Right lung (tissue), 10 donors: ENCODE measurements at places on chromosomes 3 and 15. TPM values are rescaled to one million over a fixed set of nuclear protein-coding genes. Genes with fewer than 3 reads are reported as not detected.

The RTP1 gene
- not detected for polyA plus RNA-seq

The ZFYVE19 gene
- polyA plus RNA-seq, result 26.2 TPM

The CPLX3 gene
- not detected for polyA plus RNA-seq

The AGBL1 gene
- polyA plus RNA-seq, result 0.07 TPM

The CELSR3 gene
- polyA plus RNA-seq, result 1.5 TPM

The SLCO2A1 gene
- 61.7 TPM for polyA plus RNA-seq

The FBXL22 gene
- 3.5 TPM for polyA plus RNA-seq

The CISH gene
- 28.5 TPM for polyA plus RNA-seq

The DENND6A gene
- 33.9 TPM for polyA plus RNA-seq

The IL17RD gene
- polyA plus RNA-seq, result 9.3 TPM

The ALG3 gene
- 25.5 TPM for polyA plus RNA-seq

The LRRC31 gene
- 0.06 TPM for polyA plus RNA-seq

The LRRC49 gene
- 13.3 TPM for polyA plus RNA-seq

The C2CD4A gene
- 0.06 TPM for polyA plus RNA-seq

The RBM5 gene
- polyA plus RNA-seq, result 542 TPM
